ENCODE measurements at places on chromosomes 5 and 9. TPM values are rescaled to one million over a fixed set of nuclear protein-coding genes. Genes with fewer than 3 reads are reported as not detected.

DNA sequence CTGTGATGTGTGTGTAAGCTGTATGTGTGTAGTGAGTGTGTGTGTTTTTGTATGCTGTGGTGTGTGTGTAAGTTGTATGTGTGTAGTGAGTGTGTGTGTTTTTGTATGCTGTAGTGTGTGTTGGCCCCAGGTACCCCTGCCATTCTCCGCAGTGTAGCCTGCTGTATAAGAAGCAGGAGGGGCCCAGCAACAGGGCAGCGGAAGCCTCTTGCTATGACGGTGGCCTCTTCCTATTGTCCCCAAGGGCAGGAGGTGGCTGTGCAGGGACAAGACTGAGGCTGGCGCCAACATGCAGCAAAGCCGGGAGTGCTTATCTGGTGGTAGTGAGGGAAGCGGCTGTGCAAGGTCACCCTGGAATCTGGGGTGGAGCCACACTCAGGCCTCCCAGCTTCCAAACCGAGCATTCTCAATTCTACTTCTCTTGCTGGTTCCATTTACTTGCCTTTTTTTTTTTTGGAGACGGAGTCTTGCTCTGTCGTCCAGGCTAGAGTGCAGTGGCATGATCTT, 5.1 kb downstream of the SPAAR start:
- peak overlapping the region; percentile 49 for H3K27ac ChIP-seq
- no peaks in the 10 kb centered on the region for H3K36me3 ChIP-seq
- no peak overlapping the region for H3K4me3 ChIP-seq
- no peaks in the 10 kb centered on the region for H3K27me3 ChIP-seq
- H3K4me1 ChIP-seq: peaks cover 76% of the 10 kb centered on the region

The UGT3A1 gene
- total RNA-seq: not detected

The SLC6A18 gene
- not detected for total RNA-seq

The HMMR gene
- 0.51 TPM for total RNA-seq

DNA sequence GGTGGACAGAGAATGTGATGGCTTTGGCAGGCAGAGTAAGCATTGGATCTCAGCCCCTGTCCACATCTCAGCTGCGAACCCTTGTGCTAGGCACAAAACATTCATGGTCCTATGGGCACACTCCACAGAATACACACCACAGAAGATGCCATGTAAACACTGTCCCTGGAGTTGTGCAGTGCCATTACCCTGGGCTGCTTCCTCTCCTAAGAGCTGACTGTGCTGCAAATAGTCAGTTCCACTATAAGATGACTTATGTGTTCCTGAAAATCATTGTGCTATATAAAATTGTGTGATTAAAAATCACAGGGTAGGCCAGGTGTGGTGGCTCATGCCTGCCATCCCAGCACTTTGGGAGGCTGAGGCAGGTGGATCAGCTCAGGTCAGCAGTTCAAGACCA, 31.9 kb upstream of the ATP6V1G1 start:
- no peaks in the 10 kb centered on the region for H3K36me3 ChIP-seq
- H3K27me3 ChIP-seq: no peaks in the 10 kb centered on the region
- no peak overlapping the region for H3K27ac ChIP-seq
- no peak overlapping the region for H3K4me3 ChIP-seq
- no peaks in the 10 kb centered on the region for H3K4me1 ChIP-seq

- no peaks in the 10 kb centered on the region for H3K36me3 ChIP-seq
- no peak for DNase-seq
- H3K27me3 ChIP-seq: no peaks in the 10 kb centered on the region
- H3K4me1 ChIP-seq: no peaks in the 10 kb centered on the region
Observed at GRCh38 chr5:44178414-44178813, 210.8 kb downstream of the FGF10 start.

The PAEP gene
- total RNA-seq: not detected

DNA sequence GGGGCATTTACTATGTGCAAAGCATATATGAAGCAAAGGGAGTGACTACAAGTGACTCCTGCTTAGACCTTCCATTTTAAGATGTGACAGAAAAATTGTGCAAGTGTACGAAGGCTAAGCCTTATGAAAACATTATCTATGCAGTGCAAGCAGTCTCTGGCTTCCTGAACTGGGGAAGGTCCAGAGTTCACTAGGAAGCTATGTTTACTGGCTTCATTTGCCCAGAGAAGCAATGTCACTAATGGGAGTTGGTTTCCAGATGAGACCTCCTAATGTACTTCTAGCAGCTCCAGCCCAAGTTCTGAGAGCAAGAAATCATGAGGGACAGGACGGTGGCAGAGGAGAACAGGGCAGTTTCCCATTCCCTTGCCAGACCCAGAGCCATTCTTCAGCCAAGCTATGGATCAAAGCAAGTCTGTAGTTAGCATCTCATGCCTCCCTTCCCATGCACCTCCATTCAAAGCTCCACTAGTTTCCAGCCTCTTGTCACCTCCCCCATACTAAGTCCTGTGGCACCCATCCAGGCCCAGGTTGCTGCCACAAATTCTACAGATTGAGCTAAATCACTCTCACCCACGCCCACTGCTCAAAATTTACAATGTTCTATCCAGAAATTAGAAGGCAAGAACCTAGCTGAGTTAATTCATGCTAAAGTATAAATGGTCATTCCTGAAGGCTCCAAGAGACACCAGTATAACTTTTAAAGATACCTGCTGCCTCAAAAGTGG, 21.8 kb downstream of the MCTP1 start:
- no peak overlapping the region for H3K27ac ChIP-seq
- H3K4me1 ChIP-seq: no peaks in the 10 kb centered on the region
- no peaks in the 10 kb centered on the region for H3K27me3 ChIP-seq
- H3K4me3 ChIP-seq: no peak overlapping the region

GRCh38 chr5:115414406-115415142, 118.1 kb upstream of the CCDC112 start:
- H3K4me3 ChIP-seq: no peak overlapping the region
- H3K27me3 ChIP-seq: no peaks in the 10 kb centered on the region
- peaks cover 17% of the 10 kb centered on the region for H3K4me1 ChIP-seq
- peak overlapping the region; percentile 68 for H3K27ac ChIP-seq
- no peaks in the 10 kb centered on the region for H3K36me3 ChIP-seq
